Activated T-helper 9 cell treated with anti-CD3 and anti-CD28 coated beads, Interleukin-2, amount 50 U/mL, for 16 hours (primary cell): ENCODE measurements at places on chromosomes 1 and 21.

- no peak for DNase-seq
Observed at GRCh38 chr1:98267423-98267822, 346.6 kb upstream of the DPYD start.

- DNase-seq = no peak
Observed at GRCh38 chr1:211591980-211592493, 13.1 kb upstream of the SLC30A1 start.

GRCh38 chr1:42742141-42742540 lies 2.1 kb upstream of the CLDN19 start:
- DNase-seq = no peak

GRCh38 chr1:206427291-206427690 lies 43.0 kb upstream of the IKBKE start:
- DNase-seq = no peak

GRCh38 chr1:65904681-65905083 lies 112.0 kb downstream of the PDE4B start:
- DNase-seq = no peak

DNA sequence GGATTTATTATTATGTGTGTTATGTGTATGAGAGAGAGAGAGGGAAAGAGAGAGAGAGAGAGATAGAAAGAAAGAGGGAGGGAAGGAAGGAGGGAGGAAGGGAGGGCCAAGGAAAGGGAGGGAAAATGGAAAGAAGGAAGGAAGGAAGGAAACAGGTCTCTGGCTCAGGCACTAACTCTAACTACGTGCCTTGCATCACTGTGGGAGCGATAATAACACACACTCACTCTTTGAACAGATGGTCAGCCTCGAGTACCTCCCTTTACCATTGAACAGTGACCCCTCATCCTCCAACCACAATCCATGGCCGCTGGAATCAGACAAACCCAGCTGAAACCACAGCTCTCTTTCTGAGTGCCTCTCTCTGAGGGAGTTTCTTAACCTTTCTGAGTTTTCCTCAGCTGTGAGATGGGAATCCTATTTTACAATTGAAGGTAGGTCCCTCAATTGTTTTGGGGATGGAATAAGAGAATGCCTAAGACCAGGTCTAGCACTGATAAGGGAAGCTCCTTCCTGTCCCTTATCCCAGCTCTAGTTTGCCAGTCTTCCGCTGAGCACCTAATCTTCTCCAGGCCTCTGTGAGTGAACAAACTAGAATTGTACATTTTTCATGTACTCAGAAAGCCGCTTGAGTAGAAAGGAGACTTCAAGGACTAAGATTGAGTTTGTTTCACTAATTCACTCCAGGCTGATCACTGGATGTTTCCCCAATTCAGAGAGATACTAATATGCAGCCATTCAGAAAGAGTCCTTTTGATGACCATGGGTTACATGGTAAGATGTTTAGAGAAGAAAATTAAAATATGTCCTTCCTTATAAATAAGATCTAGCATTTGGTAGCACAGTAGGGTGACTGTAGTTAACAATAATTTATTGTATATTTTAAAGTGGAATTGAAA lies 62.8 kb downstream of the IRF2BP2 start:
- DNase-seq = no peak
